ENCODE measurements at places on chromosomes 12 and 14. TPM values are rescaled to one million over a fixed set of nuclear protein-coding genes. Genes with fewer than 3 reads are reported as not detected.

Gene MYBPC1
- total RNA-seq, result not detected

Gene RNASE2
- total RNA-seq, result not detected

Gene SERPINA1
- total RNA-seq, result not detected

Gene DPPA3
- total RNA-seq, result not detected

Gene RNASE1
- 1.6 TPM for total RNA-seq

Gene STAC3
- 0.33 TPM for total RNA-seq

Gene NGB
- not detected for total RNA-seq

Gene PIANP
- total RNA-seq, result 1.3 TPM

Gene NAA30
- 15.8 TPM for total RNA-seq

Gene CCDC175
- not detected for total RNA-seq

Gene CLEC14A
- total RNA-seq, result 0.33 TPM

Gene TSHR
- not detected for total RNA-seq

Gene KRT3
- total RNA-seq, result not detected

Gene SOAT2
- total RNA-seq, result not detected

Gene LIN7A
- total RNA-seq, result 4.1 TPM

Gene IQSEC3
- total RNA-seq, result 0.17 TPM

Gene DEPDC4
- total RNA-seq, result 1.1 TPM

Gene SYT1
- total RNA-seq, result 25.2 TPM

Gene CD4
- total RNA-seq, result 0.26 TPM

Gene GALNT6
- 11.6 TPM for total RNA-seq

Gene HCAR1
- total RNA-seq, result 0.17 TPM

Gene ADAM20
- 2.4 TPM for total RNA-seq

Gene GDF3
- not detected for total RNA-seq

Gene IGFBP6
- 417 TPM for total RNA-seq

Gene VSX2
- total RNA-seq, result not detected

Gene PRH2
- not detected for total RNA-seq

Gene HCFC2
- 22.8 TPM for total RNA-seq

Gene SELPLG
- total RNA-seq, result 2.7 TPM

Gene SCNN1A
- total RNA-seq, result not detected

Gene TAPBPL
- 7.6 TPM for total RNA-seq

Gene GLIPR1L1
- total RNA-seq, result not detected

Gene RNASE3
- not detected for total RNA-seq

Gene TOMM20L
- not detected for total RNA-seq

Gene SAMD15
- total RNA-seq, result 1.7 TPM

Gene P3H3
- total RNA-seq, result 258 TPM

Gene TAS2R42
- not detected for total RNA-seq

Gene TEX22
- total RNA-seq, result 0.17 TPM

Gene SYNE2
- 12.5 TPM for total RNA-seq

Gene DHRS2
- not detected for total RNA-seq

Gene C12orf54
- total RNA-seq, result not detected

Gene HOXC12
- not detected for total RNA-seq

Gene CELA1
- total RNA-seq, result not detected

Gene BMAL2
- 22.8 TPM for total RNA-seq

Gene TRIM9
- 0.73 TPM for total RNA-seq

Gene ADCY4
- 3.3 TPM for total RNA-seq

Data from smooth muscle cell of the pulmonary artery (primary cell).